ENCODE measurements at places on chromosomes 6 and 20.
A peak's percentile ranks its signal among the peaks of the same experiment; 100 is the strongest.

- H3K36me3 ChIP-seq = peaks cover 36% of the 10 kb centered on the region
- peak overlapping the region; percentile 16 for H3K27ac ChIP-seq
- H3K4me1 ChIP-seq = no peaks in the 10 kb centered on the region
Measured at GRCh38 chr6:111361648-111362047, 121.4 kb downstream of the REV3L start.

DNA sequence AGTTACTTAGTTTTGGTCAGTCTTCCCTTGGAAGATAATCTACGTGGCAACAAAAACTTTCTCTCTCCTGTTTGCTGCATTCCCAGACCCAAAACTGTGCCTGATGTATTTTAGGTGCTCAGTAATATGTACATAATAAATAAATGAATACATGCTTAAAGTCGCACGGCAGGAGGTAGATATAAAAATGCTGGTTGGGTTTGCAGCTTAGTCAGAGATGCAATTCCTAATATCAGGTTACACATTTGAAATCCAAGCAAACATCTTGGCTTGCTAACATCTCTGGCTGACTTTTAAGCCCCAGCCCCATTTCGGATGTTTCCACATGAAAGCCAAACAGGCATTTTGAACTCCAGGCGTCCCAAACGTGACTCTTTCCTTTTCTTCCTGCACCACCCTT, 91.0 kb downstream of the KCNQ5 start:
- H3K4me3 ChIP-seq = no peak overlapping the region
- H3K27me3 ChIP-seq = no peaks in the 10 kb centered on the region
- H3K4me1 ChIP-seq = no peaks in the 10 kb centered on the region
- H3K27ac ChIP-seq = no peak overlapping the region
- DNase-seq = no peak
- no peaks in the 10 kb centered on the region for H3K36me3 ChIP-seq

DNA sequence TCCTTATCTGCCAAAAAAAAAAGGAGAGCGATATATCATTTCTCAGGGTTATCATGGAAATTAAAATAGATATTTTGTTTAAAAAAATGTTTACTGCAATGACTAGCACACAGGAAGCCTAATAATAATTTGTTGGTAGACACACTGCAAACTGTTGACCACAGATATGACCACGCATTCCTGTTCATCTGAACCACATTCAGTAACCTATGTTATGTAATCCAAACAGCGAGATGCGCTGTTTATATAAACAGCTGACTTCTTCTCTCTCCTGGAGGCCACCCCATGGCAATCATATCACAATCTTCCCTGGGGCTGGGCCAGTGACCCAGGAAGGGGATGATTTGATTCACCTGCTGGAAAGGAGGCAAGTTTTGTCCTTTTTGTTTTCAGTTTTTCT, 129.3 kb upstream of the UST start:
- no peaks in the 10 kb centered on the region for H3K27me3 ChIP-seq
- H3K36me3 ChIP-seq = no peaks in the 10 kb centered on the region
- H3K4me3 ChIP-seq = no peak overlapping the region
- DNase-seq = no peak

GRCh38 chr6:74451953-74452352, 753.9 kb downstream of the COL12A1 start:
- H3K4me1 ChIP-seq = no peaks in the 10 kb centered on the region
- H3K27ac ChIP-seq = no peak overlapping the region
- H3K4me3 ChIP-seq = no peak overlapping the region

- no peak overlapping the region for H3K4me3 ChIP-seq
- no peak overlapping the region for H3K27ac ChIP-seq
- DNase-seq = no peak
- peaks cover 30% of the 10 kb centered on the region for H3K4me1 ChIP-seq
Measured at GRCh38 chr6:169854083-169854725, 102.8 kb downstream of the ERMARD start.

DNA sequence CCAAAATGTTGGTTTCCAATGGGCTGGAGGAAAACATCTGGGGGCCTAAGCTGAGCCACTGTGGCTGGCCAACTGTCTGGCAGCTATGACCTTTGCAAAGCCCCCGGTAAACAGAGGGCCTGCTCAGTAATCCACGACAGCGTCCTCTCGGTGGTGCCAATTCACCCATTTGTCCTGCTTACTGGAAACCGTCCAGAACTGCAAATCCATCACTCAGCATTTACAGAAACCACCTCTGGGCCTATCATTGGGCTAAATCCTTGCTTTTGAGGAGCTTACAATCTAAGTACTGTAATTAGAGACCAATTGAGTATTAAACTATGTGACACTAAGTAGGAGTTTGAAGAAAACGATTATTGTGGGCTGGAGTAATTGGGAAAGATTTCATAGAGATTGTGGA, 31.0 kb downstream of the ADAT2 start:
- no peaks in the 10 kb centered on the region for H3K4me1 ChIP-seq
- no peak for DNase-seq
- no peak overlapping the region for H3K4me3 ChIP-seq

GRCh38 chr6:170445971-170446370, 107.1 kb downstream of the PSMB1 start:
- H3K4me3 ChIP-seq = no peak overlapping the region
- H3K27ac ChIP-seq = no peak overlapping the region
- DNase-seq = no peak

GRCh38 chr6:159121486-159121885, 47.7 kb upstream of the FNDC1 start:
- peaks cover 11% of the 10 kb centered on the region for H3K4me1 ChIP-seq
- no peak overlapping the region for H3K27ac ChIP-seq
- no peak for DNase-seq
